ENCODE measurements at places on chromosomes 5 and 9.

DNA sequence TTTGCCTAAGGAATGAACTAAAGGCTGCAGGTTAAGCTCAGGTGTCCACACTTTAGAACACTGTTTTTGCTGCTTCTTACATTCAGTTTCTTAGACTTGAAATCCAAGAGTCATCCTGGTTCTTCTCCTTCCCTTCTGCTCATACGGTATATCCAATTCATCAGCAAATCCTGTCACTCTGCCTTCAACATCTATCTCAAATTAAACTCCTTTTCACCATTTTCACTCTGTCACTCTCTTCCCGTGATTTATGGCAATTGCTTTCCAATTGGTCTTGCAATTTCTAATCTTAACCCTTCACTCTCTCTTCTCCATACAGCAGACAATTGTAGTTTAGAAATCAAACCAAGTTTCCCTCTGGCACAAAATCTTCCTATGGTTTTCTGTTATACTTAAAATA is 182.9 kb downstream of the MRPS30 start:
- DNase-seq, result no peak

- DNase-seq, result no peak
Measured at GRCh38 chr9:27165068-27165467, 56.0 kb downstream of the TEK start.

- DNase-seq, result no peak
Measured at GRCh38 chr5:171115519-171115918, 193.5 kb upstream of the TLX3 start.

DNA sequence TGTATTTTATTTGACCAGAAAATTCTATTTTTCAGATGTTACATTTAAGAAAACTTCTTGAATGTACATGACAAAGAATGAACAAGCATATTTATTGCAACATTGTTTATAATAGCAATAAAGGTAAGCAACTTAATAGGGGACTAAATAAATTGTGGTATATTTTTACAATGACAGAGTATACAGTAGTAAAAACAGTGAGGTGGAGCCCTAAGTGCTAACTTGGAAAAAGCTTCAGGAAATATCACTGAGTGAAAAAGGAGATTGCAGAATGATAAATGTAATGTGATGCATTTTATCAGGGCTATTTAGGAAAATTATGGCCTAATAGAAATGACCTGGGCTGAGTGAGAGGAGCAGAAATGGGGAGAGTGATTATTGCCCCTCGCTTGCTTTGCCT is 56.5 kb upstream of the SEMA6A start:
- DNase-seq, result no peak

DNA sequence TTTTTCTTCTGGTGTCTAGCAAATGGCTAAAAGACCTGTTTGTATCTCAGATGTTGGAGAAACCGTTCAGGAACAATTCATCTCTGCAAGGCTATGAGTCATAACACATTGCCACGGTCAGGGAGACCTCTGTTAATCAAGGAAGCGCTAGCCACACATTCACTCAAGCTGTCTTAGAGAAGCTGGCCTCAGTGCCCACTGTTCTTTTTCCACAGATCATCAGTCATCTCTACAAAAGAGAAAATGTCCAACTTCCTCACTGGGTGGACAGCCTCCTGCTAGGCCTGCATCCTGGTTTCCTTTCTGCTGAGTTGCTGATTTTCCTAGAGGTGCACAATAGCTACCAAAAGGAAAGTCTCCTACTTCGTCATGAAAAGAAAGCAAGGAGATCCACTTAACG is 360.5 kb downstream of the BNC2 start:
- no peak for DNase-seq

GRCh38 chr5:163306421-163306820 is 131.0 kb upstream of the CCNG1 start:
- no peak for DNase-seq

DNA sequence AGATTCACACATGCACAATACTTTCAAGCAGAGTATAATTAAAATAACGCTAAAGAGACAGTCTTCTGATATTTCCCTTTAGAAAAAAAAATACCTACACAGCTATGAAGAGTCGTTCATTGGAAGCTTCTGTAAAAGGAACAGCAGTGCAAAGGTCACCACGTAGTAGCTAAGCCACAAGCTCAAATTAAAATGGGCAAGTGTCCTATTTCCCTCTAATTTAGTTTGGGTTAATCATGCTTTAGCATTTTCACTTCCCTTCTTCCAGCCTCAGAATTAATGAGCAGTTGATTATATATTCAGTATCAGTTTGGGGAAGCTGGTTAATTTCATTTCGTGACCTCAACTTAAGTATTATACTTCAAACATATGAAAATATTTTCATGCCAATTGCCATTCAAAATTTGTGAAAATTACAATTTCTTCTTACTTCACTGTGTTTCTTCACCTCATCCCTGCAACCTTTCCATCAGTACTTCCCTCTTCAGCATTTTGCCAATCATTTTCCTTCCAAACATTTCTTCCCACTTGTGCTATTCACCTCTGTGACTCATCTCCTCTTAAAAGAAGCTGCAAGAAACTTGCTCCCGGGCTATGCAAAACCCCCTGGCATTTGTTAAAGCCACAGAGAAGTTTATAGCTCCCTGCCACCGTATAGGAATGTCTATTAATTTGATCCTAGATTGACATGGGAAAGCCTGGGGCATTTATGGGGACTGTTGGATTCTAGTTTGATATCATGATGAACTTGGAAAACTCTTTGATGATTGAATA is 83.0 kb downstream of the DMRTA1 start:
- DNase-seq, result no peak

- no peak for DNase-seq
Measured at GRCh38 chr5:15483351-15484097, 16.5 kb upstream of the FBXL7 start.

DNA sequence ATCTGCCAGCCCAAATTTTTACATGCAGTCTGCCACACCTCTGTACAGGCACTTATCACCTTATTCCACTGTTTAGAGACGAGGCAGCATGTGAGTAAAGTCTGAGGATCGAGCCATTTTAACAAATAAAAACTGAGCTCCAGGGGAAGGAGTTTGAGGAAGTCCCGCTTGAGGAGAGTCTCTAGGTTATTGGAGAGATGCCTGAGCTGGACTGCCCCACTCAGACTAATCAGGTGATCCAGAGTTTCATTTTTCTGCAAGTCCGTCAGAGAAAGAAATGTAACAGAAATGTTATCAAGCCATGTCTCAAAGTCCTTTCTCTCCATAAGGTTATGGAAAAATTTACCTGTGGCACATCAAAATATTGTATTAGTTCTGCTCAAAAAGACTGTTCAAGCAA is 5.3 kb downstream of the FBXW2 start:
- no peak for DNase-seq

- DNase-seq, result no peak
Measured at GRCh38 chr5:42655982-42656650, 100.5 kb upstream of the CCDC152 start.

DNA sequence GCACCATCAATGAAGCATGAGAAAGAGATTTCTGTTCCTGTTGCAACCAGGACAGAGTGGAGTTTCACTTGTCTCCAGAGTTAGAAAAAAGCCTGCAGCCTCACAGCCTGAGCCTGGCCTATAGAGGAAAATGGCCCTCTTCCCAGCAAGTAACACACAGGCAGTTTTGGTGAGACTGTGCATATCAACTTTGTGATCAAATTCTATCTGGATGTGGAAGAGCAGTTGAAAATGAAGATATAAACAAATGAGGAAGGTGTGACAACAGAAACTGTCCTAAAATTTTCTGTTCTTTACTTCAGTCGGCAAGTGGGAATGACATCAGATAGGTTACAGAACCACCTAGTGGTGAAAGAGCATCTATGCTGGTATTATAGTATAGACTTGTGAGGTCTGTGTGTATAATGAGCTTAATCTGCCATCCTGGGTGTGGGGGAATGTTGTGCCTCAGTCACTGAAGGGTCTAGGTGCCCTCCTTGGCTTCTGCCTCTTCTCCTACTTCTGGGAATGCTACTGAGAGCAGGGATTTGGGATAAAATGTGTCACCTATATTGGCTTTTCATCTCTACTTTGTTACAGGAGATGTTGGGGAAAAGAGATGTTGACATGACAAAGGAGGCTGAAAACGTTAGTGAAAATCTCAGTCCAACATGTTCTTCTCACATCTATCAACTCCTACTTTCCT is 28.2 kb downstream of the YIPF5 start:
- no peak for DNase-seq

DNA sequence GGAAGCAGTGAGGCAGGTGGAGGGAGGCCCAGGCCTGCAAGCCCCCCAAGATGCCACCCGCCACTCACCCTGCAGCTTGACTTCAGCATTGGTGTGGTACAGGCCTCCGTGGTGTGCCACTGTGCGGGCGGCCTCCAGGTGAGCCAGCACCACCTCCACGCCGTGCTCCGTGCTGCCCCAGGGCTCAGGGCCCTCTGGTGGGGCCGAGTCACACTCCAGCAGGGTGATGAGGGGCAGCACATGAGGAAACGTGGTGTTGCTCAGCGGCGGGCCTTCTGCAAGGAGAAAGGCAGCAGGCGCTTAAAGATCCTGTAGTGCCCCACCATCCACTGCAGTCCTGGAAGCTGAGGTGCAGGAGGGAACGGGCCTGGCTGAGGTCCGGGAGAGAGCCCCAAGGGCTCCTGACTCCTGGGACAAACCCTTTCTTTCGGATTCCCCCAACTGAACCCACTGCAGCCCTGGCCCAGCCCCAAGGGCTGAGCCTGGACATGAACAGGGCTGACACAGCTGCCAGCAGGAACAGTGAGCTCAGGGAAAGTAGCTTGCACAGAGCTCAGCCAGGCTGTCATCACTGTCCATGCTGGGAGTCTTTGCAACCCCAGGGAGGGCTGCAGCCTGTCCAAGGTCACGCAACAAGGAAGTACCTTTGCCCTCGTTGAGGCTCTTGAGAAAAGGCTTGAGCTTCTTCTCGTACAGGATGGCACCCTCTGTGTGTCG is 4.7 kb upstream of the TOR2A start:
- no peak for DNase-seq

DNA sequence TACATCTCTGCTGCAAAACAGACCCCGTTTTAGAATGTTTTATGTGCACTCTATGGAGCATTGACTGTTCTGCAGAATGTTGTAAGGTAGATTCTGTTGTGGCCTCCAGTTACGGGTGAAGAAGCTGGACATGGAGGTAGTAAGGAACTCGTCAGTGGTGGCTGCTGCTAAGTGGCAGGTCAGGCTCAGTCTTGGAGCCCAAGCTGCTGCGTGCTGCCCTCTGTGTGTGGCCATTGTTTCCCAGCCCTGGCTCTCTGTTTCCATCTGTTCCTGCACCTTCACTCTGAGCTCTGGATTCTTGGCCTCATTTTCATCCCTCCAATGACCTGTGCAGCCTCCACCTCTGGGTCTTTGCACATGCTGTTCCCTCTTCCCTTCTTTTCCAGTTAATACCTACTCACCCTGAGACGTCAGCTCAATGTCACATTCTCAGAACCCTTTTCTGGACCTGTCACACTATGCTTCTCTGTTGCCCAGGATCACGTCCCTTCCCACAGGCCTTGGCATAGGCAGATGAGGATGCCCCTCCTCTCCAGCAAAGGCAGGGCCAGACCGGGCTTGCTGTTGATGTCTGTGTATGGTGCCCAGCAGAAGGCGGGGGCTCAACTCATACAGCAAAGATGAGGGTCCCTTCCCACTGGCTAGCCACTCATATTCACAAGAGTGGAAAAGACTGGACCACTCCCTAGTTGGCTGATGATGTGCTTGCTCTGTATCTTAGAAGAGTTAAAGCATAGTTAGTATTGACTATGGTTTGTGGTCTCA is 97.6 kb downstream of the TENT4A start:
- DNase-seq, result no peak

DNA sequence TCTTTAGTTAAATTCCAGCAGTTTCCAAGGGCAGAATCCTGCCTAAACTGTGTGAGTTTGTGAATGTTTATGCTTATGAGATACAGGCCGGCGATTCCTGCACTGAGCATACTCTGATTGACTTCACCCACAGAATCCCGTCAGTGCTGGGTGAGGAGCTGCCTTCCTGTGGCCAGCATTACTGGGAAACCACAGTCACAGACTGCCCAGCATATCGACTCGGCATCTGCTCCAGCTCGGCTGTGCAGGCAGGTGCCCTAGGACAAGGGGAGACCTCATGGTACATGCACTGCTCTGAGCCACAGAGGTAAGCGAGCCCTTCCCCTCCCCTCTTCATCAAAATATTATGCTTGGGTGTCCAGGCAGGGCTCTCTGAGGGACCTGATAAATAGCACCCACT is 103.7 kb downstream of the CMYA5 start:
- no peak for DNase-seq

DNA sequence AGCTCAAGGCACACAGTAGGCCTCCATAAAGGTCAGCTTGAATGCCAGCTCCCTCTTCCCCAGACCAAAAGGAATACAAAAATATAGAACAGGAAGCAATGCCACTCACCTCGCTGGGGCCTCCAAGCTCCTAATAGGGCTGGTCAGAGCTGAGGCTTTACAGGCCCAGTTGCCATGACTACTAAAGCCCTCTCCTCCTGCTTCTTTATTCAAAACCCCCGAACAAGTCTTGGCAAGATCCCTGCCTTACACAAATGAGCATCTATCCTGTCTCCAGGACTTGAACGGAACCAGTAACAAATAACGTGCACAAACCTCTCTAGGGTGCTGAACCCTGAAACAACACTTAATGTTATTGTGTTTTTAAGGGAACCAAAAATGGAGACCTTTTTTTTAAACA is 136.3 kb downstream of the SIL1 start:
- no peak for DNase-seq

- no peak for DNase-seq
Measured at GRCh38 chr5:151676719-151677118, 10.0 kb downstream of the SPARC start.

- DNase-seq, result no peak
Measured at GRCh38 chr9:137441289-137441934, at the start of gene ENTPD8. ENTPD8 (minus strand) TSS chr9:137441357; CDS start chr9:137438285, 3,072 bp downstream.

GRCh38 chr9:106958955-106959657 is 96.1 kb downstream of the ZNF462 start:
- DNase-seq, result no peak

GRCh38 chr5:32850817-32851496 is 139.8 kb downstream of the NPR3 start:
- no peak for DNase-seq

DNA sequence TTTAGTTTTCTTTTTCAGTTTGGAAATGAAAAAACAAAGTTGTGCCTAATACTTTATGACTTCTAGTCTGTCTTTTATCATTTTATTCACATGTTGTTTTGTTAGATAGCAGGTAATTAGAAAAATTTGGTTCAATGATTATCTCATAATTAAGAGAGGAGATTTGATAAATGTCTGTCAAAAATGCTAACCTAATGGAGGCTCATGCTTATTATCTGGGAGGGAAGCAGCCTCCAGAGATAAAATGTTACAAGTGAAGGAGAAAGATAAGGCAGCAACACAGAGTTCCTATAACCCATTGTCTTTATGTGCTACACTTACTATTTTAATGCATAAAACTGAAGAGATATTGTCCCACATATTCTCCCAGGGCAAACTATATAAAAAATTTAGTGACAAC is 53.5 kb downstream of the SLC27A6 start:
- DNase-seq, result no peak

GRCh38 chr5:4203146-4203545 is 607.5 kb downstream of the IRX1 start:
- DNase-seq, result no peak

- no peak for DNase-seq
Measured at GRCh38 chr5:180390441-180391190, 37.5 kb upstream of the GFPT2 start.
